CD4-positive, alpha-beta T cell treated with Interleukin-1 beta for 1 hour (primary cell): ENCODE measurements at places on chromosomes 7 and 10.

GRCh38 chr10:87636313-87636915 is 23.3 kb upstream of the PAPSS2 start:
- DNase-seq, result no peak

- no peak for DNase-seq
These were observed 150.2 kb downstream of the DGKB start for GRCh38 chr7:14752301-14752700.

GRCh38 chr7:51543801-51544553 is 227.4 kb upstream of the COBL start:
- DNase-seq, result no peak

GRCh38 chr10:804787-805619 is 115.5 kb upstream of the DIP2C start:
- peak; percentile 20 for DNase-seq

DNA sequence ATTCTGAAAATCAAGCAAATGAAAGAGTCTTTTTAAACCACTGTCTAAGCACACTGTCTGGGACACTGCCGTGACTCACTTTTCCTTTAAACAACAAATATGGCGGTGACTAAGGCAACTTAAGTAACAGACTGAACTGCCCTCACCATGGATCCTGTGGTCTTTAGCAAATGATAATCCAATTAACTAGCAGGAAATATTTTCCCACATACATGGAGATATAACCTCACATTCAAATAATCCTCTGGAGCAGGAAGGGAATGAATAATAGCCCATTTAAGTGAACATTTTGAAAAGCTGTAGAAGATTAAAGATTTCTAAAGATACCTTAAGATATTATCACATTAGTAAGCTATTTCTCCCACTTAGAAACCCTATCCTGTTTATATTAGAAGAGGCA is 40.3 kb upstream of the LRRC17 start:
- no peak for DNase-seq

- DNase-seq, result no peak
These were observed 3.7 kb upstream of the HOXA7 start for GRCh38 chr7:27160145-27160545.

- DNase-seq, result no peak
These were observed 340.8 kb downstream of the PHTF2 start for GRCh38 chr7:78139335-78139734.

DNA sequence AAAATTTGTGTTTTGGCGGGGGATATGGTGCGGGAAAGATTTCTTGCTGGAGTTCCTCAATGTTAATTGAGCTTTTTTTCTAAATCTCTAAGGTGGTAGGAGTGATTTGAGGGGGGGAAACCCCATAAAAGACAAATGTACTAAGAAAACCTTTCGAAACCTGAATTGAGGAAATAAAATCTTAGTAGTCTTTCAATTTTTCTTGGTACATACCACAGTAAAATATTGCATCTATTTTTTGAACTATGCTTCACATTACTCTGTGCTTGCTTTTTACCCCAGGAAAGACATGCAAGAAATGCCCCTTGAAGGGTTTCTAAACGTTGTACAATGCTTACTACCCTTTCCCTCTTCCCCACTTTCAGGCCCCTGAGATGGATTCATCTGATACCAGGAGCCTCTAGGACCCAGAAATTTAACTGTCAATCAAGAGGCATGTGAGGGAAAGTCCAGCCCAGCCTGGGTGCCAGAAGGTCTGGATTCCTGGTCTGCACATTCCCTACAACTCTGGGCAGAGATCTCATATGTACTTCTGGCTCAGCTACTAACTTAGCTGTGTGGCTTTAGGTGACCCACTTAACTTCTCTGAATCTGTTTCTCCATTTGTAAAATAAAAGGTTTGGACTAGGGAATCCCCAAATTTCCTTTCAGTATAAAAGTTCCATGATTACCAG is 5.8 kb upstream of the PDCD4 start:
- no peak for DNase-seq

- DNase-seq, result no peak
These were observed 2.1 kb upstream of the FOXP2 start for GRCh38 chr7:114412548-114412947.

GRCh38 chr10:33509231-33509831 is 174.9 kb upstream of the NRP1 start:
- DNase-seq, result peak; percentile 60

GRCh38 chr10:93850031-93851015 is 43.5 kb upstream of the SLC35G1 start:
- no peak for DNase-seq

DNA sequence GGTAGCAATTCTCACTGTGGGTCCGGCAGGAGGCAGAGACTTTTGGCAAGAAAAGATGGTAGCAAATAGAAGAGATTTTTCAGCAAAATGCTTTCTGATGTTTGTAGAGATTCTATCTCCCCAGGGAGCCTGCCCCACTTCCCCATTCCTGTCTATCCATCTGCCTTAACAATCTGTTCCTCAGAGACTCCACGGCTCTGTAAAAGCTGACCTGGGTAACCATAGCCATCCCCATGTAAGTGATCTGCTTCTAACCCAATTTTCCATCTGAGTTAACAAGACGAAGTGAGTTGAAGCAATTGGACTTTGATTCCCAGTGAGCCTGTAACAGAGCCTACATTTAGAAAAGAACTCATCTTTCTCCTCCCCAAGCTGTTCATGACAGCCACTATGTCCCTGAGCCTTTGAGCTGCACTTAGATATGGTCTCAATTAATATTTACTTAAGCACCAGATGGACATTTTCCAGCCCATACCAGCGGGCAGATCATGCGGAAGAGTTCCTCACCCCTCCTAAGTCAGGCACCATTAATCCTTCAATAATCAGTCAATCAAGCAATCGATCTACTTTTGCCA is 896.1 kb downstream of the CCSER2 start:
- DNase-seq, result no peak

DNA sequence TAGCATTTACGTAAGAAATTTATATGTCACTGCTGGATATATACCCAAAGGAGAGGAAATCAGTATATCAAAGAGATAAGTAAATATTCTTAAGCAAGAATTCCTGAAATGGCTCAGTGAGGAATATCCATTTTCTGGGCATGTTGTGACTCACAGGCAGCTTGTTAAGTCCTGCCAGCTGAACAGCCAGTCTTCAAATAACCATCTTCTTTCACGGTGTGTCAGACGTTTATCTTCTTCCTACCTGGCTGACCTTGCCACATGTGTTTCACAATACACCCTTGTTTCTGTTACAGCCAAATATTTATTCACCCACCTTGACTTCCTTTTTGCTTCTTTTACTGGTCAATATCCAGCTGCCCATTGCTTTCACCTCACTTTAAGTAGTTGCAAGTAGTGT is 648.1 kb downstream of the ANKRD7 start:
- DNase-seq, result no peak

DNA sequence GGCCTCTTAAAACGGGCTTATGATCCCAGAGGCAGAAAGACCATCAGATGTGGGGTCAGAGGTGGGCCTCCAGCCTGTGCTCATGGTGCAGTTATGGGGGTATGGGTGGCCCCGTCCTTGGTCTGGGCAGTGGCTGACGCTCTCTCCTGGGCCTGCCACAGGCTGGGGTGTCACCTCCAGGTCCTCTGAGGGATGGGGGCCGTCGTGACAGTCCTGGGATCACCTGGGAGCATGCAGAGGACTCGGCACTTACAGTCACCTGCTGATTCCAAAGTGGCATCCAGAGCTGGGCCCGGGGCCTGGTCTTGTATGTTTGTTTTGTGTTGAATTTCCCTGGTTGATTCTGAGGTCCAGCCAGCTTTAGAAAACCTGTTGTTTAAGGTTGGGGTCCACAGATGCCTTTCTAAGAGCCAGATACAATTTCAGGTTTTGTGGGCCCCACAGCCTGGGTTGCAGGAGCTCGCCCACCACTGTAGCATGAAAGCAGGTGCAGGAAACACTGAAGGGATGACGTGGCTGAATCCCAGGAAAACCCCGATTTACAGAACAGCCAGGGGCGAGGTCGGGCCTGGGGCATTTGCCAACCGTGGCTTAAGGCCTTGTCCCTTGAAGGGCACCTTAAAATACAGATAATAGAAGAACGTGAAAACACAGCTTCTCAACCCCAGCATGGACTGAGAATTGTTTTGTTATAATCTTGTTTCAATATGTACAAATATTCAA is 170.7 kb upstream of the PPP2R2D start:
- DNase-seq, result no peak

DNA sequence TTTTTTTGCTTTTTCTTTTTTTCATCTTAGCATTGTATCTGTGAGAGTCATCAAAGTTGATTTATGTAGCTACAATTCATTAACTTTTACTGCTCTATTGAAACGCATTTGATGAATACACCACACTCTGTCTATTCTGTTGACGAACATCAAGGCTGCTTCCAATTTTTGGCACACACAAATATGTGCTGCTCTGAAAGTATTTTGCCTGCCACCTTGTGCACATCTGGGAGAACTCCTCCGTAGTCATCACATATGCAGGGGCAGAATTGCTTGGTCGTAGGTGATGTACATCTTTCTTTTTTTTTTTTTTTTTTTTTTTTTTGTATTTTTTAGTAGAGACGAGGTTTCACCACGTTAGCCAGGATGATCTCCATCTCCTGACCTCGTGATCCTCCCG is 796.8 kb downstream of the KCNMA1 start:
- no peak for DNase-seq

GRCh38 chr10:86960863-86961434 is 2.5 kb downstream of the SNCG start:
- no peak for DNase-seq

DNA sequence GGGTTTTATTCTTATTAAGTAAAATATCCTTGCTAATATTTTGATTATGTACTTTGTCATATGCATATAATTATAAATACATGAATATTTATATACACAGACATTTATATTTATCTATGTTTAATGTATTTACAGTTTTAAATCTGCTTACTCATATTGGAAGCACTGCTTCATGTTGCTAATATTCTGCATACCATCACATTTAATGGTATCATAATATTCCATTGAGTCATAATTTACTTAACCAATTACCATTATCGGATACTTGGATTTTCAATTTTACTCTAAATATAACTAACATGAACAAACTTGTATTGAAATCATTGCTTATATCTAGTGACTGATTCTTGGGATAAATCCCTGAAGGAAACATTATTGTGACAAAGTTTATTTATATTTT is 155.2 kb downstream of the MBL2 start:
- DNase-seq, result no peak

- no peak for DNase-seq
These were observed 817.5 kb downstream of the NXPH1 start for GRCh38 chr7:9250876-9251275.

DNA sequence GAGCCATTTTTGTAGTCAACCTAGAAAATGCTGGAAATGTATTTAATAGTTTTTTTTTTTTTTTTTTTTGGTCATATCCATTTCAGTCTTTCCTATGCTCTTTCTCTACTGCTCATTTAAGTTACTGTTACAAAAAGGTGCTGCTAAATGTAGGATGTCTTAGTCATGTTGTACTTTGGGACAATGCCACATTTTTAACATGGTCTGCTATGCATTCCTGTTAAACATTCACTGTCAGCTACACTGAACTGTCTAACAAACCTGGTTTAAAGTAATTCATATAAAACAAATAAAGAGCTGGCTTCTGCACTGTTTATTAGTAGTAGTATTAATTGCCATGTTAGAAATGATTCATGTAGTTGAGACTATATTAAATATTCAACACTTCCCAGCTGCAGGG is 108.6 kb downstream of the NSUN6 start:
- no peak for DNase-seq

DNA sequence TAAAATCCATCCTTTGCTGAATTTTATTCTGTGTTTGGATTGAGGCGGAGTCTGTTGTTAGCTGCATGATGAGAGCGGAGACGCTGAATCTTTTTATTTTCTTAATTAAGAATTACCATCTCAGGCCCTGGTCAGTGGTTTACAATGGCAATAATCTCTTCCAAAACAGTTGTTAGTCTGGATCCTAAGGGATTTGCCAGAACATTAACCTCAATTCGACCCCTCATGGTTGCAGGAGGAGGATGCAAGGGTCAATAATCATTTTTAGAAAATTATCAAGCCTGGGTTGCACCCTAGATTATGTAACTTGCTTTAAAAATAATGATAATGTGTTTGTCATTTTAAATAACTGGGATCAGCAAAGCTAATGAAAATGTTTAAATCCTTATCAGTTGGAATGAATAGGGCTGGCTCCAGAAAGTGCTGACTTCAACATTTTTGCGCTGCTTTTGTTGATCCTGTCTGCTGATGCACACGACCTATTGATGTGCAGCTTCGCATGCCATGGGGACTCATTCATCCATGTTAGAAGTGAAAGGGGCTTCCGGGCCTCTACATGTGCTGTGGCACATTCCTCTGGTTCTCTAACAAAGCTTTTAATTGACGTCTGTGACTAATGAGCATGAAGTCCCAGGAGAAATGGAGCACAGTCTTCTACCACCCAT is 80.7 kb upstream of the KIAA1217 start:
- DNase-seq, result no peak

DNA sequence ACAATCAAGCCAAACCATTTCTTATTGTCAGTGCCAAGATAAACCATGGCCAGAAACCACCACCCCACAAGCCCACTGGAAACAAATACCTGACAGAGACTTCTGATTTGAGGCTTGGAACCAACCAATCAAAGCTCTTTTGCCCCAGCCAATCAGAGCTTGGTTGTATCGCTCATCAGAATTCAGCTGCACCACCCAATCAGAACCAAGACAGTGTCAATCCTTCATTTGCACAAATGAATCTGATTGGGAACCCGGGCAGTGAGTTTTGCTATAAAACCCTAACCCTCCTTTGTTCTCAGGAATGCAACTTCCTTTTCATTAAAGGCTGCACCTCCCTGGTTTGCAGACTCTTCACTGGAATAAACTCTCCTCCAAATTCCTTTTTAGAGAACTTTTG is 87.4 kb downstream of the ELAPOR2 start:
- DNase-seq, result no peak

GRCh38 chr10:17562614-17563013 is 54.6 kb downstream of the HACD1 start:
- no peak for DNase-seq

DNA sequence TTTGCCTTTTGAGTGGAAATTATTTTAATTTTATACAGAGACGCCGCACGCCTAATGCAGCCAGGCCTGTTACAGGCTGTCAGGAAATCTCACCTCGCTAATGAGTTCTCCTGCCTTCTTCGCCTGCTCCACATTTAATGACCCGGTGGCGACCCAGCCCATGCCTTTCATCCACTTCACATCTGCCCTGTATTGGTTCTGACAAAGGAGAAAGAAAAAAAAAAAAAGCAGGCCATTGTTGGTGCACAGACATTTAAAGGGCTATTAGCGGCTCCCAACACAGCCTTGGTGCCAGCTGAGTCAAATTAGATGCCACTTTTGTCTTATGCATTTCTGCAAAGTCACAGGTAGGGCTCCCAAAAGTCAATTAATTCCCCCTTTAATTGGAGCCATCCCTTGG is 43.3 kb downstream of the NRAP start:
- DNase-seq, result no peak
